ENCODE measurements at places on chromosomes 2 and 18. TPM values are rescaled to one million over a fixed set of nuclear protein-coding genes. Genes with fewer than 3 reads are reported as not detected.

GRCh38 chr2:43905371-43905803 is 66.6 kb downstream of the ABCG8 start:
- no peaks in the 10 kb centered on the region for H3K27me3 ChIP-seq
- H3K4me1 ChIP-seq: no peaks in the 10 kb centered on the region
- H3K36me3 ChIP-seq: peaks cover 23% of the 10 kb centered on the region
- no peak overlapping the region for H3K4me3 ChIP-seq

DNA sequence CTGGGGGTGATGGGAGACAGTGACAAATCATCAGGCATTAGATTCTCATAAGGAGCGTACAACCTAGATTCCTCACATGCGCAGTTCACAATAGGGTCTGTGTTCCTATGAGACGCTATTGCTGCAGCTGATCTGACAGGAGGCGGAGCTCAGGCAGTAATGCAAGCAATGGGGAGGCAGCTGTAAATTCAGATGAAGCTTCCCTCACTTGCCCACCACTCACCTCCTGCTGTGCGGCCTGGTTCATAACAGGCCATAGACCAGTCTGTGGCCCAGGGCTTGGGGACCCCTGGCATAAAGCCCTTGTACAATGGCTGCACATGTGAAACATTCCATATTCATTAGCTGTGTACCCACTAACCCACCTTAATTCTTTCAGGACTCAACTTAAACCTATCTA is 18.0 kb downstream of the NMUR1 start:
- H3K36me3 ChIP-seq: no peaks in the 10 kb centered on the region
- DNase-seq: no peak
- peaks cover 15% of the 10 kb centered on the region for H3K4me1 ChIP-seq
- peaks cover 5% of the 10 kb centered on the region for H3K27me3 ChIP-seq
- no peak overlapping the region for H3K27ac ChIP-seq

DNA sequence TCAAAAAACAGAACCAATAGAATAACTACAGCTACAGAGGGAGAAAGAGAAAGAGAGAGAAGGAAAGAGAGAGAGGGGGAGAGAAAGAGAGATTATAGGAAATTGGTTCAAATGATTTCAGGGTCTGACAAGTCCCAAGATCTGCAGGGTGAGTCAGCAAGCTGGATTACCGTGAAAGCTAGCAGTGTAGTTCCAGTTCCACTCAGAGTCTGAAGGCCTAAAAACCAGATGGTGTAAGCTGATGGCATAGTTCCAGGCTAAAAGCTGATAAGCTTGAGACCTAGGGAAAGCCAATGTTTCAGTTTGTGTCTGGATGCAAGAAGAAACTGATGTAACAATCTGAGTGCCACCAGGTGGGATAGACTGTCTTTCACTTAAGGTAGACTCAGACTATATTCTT is 397.7 kb downstream of the TRIB2 start:
- H3K36me3 ChIP-seq: no peaks in the 10 kb centered on the region
- no peak overlapping the region for H3K4me3 ChIP-seq
- H3K27me3 ChIP-seq: no peaks in the 10 kb centered on the region
- no peak overlapping the region for H3K27ac ChIP-seq
- H3K4me1 ChIP-seq: no peaks in the 10 kb centered on the region
- no peak for DNase-seq

DNA sequence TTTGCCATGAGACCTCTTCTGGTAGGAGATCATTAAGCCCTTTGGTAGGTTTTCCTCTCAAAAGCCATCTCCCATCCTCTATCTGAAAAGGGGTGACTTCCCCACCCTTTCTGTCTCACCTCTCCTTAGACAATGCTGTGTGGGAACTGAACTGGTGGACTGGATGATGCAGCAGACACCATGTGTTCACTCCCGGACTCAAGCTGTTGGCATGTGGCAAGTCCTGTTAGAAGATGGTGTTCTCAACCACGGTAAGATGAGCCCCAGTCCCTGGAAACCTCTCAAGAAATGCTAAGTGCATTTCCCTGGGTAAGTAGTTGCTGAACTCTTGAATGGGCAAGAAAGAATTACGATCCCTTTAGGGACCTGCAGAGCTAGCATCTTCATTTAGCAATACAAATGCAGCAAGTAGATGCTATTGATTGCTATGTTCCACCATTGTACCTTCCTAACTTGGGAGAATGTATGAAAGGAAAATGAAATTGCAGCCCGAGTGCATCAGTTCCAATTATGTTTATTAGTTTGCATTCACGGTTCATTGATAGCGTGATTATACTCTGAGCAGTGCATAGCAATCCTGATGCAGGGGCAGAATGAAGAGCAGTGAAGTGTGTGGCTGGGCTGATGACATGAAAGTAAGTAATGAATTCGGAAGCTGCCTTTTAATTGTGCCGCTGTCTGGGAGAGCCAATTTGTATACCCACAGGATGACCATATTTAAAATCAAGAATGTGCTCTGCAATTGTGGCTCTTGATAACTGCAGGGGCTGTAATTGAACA is 110.0 kb upstream of the MAP3K20 start:
- no peaks in the 10 kb centered on the region for H3K27me3 ChIP-seq
- DNase-seq: no peak
- peaks cover 76% of the 10 kb centered on the region for H3K4me1 ChIP-seq
- H3K36me3 ChIP-seq: no peaks in the 10 kb centered on the region
- no peak overlapping the region for H3K4me3 ChIP-seq

DNA sequence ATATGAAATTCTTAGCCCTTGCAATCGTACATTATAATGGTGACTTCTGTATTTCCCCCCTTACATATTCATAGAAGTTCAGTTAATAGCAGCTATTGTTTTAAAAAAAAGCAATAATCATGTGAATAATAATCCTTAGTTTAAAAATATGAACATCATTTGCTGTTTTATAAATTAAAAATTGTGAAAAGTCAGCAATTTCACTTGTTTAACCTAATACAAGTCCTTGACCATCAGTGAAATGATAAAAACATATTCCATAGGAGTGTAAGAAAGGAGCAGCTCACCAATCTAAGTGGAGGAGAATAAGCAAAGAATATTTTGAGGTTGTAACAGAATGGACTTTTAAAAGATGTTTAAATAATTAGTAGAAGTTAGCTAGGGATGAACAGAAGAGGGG is 650.2 kb downstream of the SUCLG1 start:
- no peak overlapping the region for H3K4me3 ChIP-seq
- H3K27me3 ChIP-seq: no peaks in the 10 kb centered on the region
- H3K27ac ChIP-seq: no peak overlapping the region

GRCh38 chr18:24249716-24250115 is 110.9 kb downstream of the CABYR start:
- H3K4me1 ChIP-seq: no peaks in the 10 kb centered on the region
- H3K4me3 ChIP-seq: no peak overlapping the region
- peaks cover 4% of the 10 kb centered on the region for H3K36me3 ChIP-seq
- no peak for DNase-seq
- no peaks in the 10 kb centered on the region for H3K27me3 ChIP-seq

DNA sequence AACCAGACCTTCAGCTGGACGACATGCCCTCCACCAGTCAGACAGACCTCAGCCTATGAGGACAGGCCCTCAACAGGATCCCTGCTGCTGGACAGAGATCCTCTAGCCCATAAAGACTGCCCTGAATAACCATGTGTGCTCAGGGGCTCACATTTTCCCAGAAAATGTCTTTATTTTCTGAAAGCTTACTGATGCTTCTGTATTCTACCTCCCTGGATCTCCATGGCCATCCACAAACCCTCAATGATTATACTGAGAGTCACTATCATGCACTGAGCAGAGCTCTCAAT is 1.8 kb upstream of the PTPN18 start:
- DNase-seq: peak; percentile 20
- no peaks in the 10 kb centered on the region for H3K36me3 ChIP-seq
- H3K27me3 ChIP-seq: no peaks in the 10 kb centered on the region
- peak overlapping the region; percentile 88 for H3K4me3 ChIP-seq
- H3K4me1 ChIP-seq: peaks cover 21% of the 10 kb centered on the region
- no peak overlapping the region for H3K27ac ChIP-seq

LYG2 gene
- not detected for total RNA-seq

TSGA10 gene
- total RNA-seq: 0.44 TPM

GRCh38 chr2:239093542-239093941 is 245.7 kb downstream of the TWIST2 start:
- DNase-seq: no peak
- peaks cover 6% of the 10 kb centered on the region for H3K27me3 ChIP-seq
- H3K4me3 ChIP-seq: no peak overlapping the region
- H3K27ac ChIP-seq: no peak overlapping the region
- H3K36me3 ChIP-seq: peaks cover 3% of the 10 kb centered on the region
- H3K4me1 ChIP-seq: no peaks in the 10 kb centered on the region

Measured in HFFc6 (cell line).